ENCODE measurements at places on chromosomes 5 and 9.

GRCh38 chr5:435156-435790 lies 7.7 kb upstream of the EXOC3 start:
- DNase-seq, result no peak

DNA sequence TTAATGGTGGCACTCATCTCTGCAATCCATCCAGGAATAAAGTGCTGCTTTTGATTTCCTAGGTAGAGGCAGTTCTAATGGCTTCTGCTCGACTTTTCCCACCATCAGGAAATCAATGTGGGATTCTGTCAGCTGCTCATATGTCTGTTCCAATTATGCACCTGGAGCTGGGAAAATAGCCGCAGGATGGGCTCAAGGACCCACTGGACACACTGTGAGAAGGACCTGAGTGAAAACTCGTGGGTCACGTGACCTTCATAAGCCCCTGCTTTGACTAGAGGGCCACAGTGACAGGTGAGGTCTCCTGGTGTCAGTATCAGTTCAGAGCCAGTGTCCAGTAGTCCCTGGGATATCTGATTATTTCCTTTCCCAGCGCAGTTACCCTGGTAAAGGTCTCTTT lies 17.9 kb upstream of the PTGES start:
- DNase-seq, result no peak

GRCh38 chr5:116068028-116068632 lies 16.7 kb upstream of the COMMD10 start:
- DNase-seq, result peak; percentile 69

GRCh38 chr5:60651872-60652620 lies 47.9 kb downstream of the DEPDC1B start:
- DNase-seq, result peak; percentile 92

- DNase-seq, result no peak
These were observed 38.5 kb downstream of the S1PR3 start for GRCh38 chr9:89029788-89030187.

DNA sequence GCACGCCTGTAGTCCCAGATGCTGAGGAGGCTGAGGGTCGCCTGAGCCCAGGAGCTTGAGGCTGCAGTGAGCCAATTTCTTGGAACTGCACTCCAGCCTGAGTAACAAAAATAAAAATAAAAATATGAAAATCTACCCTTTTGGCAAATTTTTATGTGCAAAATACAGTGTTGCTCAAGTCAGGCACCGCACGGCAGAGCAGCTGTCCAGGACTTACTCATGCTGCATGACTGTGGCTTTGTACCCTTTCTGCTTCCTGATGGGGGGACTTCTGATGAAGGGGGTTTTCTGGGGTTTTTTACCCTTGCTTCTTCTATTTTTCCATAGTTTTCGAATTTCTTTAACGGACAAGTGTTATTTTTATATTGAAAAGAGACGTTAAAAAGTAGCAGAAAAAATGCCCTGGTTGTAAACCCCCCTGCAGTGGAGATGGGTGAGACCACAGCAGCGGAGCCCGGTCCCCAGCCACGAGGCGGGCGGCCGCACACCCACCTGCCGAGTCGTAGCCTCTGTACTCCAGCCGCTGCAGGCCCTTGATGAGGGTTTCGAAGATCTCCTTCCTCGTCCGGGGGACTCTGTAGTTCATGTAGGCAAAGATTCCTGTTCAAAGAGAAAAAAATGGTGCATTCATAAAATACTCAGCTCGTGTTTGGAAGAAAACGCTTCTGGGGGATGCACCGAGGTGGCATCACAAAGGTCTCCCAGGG lies 15.0 kb downstream of the GFPT2 start:
- peak; percentile 66 for DNase-seq

- no peak for DNase-seq
These were observed 142.1 kb downstream of the MLLT3 start for GRCh38 chr9:20480249-20480648.
